ENCODE measurements at places on chromosomes 5 and 9.

GRCh38 chr5:174625591-174626350 is 98.6 kb upstream of the MSX2 start:
- no peak for DNase-seq
- H3K27ac ChIP-seq = no peak overlapping the region
- no peaks in the 10 kb centered on the region for H3K27me3 ChIP-seq
- no peak overlapping the region for H3K4me3 ChIP-seq
- no peaks in the 10 kb centered on the region for H3K36me3 ChIP-seq
- no peaks in the 10 kb centered on the region for H3K4me1 ChIP-seq

DNA sequence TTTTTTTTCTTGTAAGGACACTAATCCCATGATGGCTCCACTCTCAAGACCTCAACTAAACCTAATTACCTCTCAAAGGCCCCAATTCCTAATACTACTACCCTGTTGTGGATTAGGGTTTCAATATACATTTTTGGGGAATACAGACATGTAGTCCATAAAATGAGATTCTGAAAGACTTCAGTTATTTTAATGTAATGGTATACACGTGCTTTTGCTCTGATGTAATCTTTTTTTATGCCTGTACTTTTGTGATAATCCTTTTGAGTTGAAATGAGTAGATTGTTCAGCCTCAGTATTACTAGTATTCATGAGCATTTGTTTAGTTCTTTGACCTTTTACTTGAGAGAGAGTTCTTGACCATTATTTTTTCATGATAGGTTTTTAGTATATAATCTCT is 9.5 kb downstream of the CEP78 start:
- H3K4me3 ChIP-seq = no peak overlapping the region
- H3K4me1 ChIP-seq = peaks cover 11% of the 10 kb centered on the region
- no peak for DNase-seq

GRCh38 chr9:97534185-97534584 is 32.7 kb downstream of the TMOD1 start:
- H3K36me3 ChIP-seq = no peaks in the 10 kb centered on the region
- peaks cover 18% of the 10 kb centered on the region for H3K27me3 ChIP-seq
- no peak overlapping the region for H3K4me3 ChIP-seq

DNA sequence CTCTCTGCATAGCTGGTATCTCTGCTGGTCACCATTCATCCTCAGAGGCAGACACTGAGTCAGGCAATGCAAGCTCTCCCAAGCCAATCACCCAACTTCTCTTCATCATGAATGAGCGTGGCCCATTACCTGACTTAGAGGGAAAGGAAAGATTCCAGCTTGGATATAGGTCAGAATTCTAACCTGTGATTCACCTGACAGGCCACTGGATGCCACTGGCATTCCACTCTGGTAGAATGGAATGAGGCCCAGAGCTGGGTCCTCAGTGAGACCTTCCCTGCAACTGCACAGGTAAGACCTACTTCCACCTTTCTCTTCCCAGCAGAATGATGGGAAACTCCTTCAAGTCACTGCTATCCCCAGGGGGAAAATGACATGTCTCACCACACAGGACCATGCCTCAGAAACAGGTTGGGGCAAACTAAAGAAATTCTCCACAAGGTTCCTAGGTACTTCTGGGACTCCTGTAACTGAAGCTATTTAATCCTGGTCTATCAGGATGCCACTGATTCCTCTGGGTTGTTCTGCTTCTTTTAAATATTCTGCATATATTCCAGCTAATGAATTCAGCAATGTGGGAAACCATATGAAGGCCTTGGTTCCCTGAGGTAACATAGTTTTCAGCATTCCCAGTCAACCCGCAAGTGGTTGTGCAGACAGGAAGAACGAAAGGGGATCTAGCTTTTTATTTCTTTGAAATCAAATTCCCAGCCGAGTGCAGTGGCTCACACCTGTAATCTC is 62.0 kb downstream of the SUSD1 start:
- DNase-seq = no peak
- H3K4me1 ChIP-seq = no peaks in the 10 kb centered on the region
- no peaks in the 10 kb centered on the region for H3K27me3 ChIP-seq
- no peak overlapping the region for H3K4me3 ChIP-seq

DNA sequence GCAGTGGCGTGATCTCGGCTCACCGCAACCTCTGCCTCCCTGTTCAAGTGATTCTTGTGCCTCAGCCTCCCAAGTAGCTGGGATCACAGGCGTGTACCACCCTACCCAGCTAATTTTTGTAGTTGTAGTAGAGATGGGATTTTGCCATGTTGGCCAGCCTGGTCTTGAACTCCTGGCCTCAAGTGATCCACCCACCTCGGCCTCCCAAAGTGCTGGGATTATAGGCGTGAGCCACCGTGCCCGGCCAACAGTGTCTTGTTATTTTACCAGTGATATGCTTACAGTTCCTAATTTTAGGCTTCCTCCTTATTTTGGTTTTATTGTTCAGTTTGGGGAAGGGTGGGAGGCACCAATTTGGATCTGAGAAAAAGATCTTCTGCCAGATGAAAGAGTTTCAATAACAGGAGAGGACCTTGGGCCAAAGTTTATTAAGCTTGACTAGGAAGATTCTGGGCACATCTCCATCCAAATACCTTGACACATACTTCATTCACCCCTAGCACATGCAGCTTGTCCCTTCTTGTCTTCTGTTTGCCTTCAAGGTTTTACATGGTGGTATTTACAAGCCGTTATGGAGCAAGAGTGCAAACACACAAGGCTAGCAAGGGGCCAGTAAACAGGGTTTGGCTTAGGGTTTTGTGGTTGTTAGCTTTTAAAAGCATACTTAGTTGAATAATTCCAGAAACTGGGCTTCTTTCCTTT is 168.1 kb upstream of the DMRT1 start:
- DNase-seq = no peak
- H3K4me3 ChIP-seq = no peak overlapping the region
- peaks cover 4% of the 10 kb centered on the region for H3K36me3 ChIP-seq

GRCh38 chr5:157900644-157901043 is 41.7 kb upstream of the CLINT1 start:
- H3K4me1 ChIP-seq = no peaks in the 10 kb centered on the region
- no peak overlapping the region for H3K4me3 ChIP-seq
- H3K36me3 ChIP-seq = no peaks in the 10 kb centered on the region
- H3K27ac ChIP-seq = no peak overlapping the region
- H3K27me3 ChIP-seq = no peaks in the 10 kb centered on the region

GRCh38 chr5:111945535-111945934 is 188.5 kb upstream of the NREP start:
- no peak for DNase-seq
- no peak overlapping the region for H3K4me3 ChIP-seq
- H3K27me3 ChIP-seq = peaks cover 4% of the 10 kb centered on the region
- no peaks in the 10 kb centered on the region for H3K4me1 ChIP-seq
- no peak overlapping the region for H3K27ac ChIP-seq

- no peak for DNase-seq
- no peak overlapping the region for H3K4me3 ChIP-seq
- H3K27ac ChIP-seq = no peak overlapping the region
- no peaks in the 10 kb centered on the region for H3K36me3 ChIP-seq
- H3K4me1 ChIP-seq = no peaks in the 10 kb centered on the region
Measured at GRCh38 chr5:136420168-136420898, 55.0 kb upstream of the TRPC7 start.

- no peak overlapping the region for H3K27ac ChIP-seq
- peaks cover 9% of the 10 kb centered on the region for H3K4me1 ChIP-seq
- H3K27me3 ChIP-seq = peaks cover 31% of the 10 kb centered on the region
Measured at GRCh38 chr9:129696944-129697655, 31.7 kb downstream of the PRRX2 start.

- H3K36me3 ChIP-seq = no peaks in the 10 kb centered on the region
- no peaks in the 10 kb centered on the region for H3K4me1 ChIP-seq
- H3K27ac ChIP-seq = no peak overlapping the region
- no peaks in the 10 kb centered on the region for H3K27me3 ChIP-seq
- no peak overlapping the region for H3K4me3 ChIP-seq
- no peak for DNase-seq
Measured at GRCh38 chr9:95037789-95038521, 279.6 kb downstream of the FANCC start.

GRCh38 chr5:123119334-123119986 is 30.4 kb downstream of the PRDM6 start:
- H3K27ac ChIP-seq = no peak overlapping the region
- DNase-seq = no peak
- peaks cover 22% of the 10 kb centered on the region for H3K27me3 ChIP-seq
- no peak overlapping the region for H3K4me3 ChIP-seq
- no peaks in the 10 kb centered on the region for H3K36me3 ChIP-seq
- no peaks in the 10 kb centered on the region for H3K4me1 ChIP-seq

GRCh38 chr9:38649731-38650363 is 29.5 kb upstream of the ANKRD18A start:
- H3K27me3 ChIP-seq = no peaks in the 10 kb centered on the region
- H3K27ac ChIP-seq = no peak overlapping the region
- H3K4me1 ChIP-seq = no peaks in the 10 kb centered on the region
- H3K4me3 ChIP-seq = no peak overlapping the region
- H3K36me3 ChIP-seq = no peaks in the 10 kb centered on the region

DNA sequence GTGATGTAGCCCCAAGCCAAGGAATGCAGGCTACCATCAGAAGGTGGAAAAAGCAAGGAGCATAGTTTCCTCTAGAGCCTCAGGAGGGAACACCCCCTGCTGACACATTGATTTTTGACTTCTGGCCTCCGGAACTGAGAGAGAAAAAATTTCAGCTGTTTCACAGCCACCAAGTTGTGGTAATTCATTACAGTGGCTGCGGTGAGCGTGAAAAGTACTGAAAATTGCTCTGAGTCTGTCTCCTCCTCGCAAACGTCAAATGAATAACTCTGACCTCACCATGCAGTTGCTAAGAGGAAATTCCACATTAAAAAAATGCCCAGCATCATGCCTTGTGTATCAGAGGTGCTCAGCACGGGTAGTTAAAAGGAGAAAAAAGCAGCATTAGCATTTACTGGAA is 277.9 kb upstream of the MSX2 start:
- no peak for DNase-seq
- H3K27me3 ChIP-seq = no peaks in the 10 kb centered on the region
- no peak overlapping the region for H3K27ac ChIP-seq
- no peaks in the 10 kb centered on the region for H3K4me1 ChIP-seq
- H3K36me3 ChIP-seq = no peaks in the 10 kb centered on the region

DNA sequence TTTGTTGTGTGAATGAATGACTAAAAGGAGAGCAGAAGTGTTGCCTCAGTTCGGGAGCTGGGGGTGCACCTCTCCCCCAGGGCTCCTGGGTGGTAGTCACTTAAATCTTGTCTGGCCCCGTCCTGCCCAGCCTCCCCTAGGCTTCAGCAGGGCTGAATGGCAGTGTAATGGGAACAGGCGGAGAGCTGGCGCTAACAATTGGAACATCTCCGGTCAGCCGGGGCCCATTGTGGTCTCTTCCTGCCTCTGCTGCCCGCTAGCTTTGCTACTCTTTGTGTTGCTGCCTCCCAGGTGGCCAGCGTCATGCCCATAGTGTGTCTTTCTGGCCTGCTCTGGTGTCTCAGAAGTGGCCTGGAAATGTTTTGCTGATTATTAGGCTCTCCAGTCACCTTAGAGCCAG is 62.3 kb downstream of the RGS3 start:
- DNase-seq = no peak
- peaks cover 81% of the 10 kb centered on the region for H3K36me3 ChIP-seq
- H3K27ac ChIP-seq = peak overlapping the region; percentile 14
- no peak overlapping the region for H3K4me3 ChIP-seq

- no peak for DNase-seq
- H3K4me1 ChIP-seq = no peaks in the 10 kb centered on the region
- H3K36me3 ChIP-seq = peaks cover 7% of the 10 kb centered on the region
- no peaks in the 10 kb centered on the region for H3K27me3 ChIP-seq
- H3K27ac ChIP-seq = no peak overlapping the region
- H3K4me3 ChIP-seq = no peak overlapping the region
Measured at GRCh38 chr5:52884453-52884852, 96.7 kb downstream of the ITGA1 start.

DNA sequence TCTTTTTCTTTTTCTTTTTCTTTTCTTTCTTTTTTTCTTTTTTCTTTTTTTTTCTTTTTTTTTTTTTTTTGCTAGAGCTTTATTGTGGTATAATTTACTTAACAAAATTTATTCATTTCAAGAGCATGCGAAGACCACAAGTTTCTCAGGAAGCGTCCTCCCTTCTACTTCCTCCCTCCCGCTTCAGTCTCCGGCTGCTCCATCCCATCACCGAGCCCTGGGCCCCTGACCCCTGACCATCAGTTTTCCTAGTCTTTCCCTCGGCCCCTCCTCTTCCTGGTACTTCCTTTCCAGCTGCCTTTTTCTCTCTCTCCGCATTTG is 34.7 kb downstream of the C9orf152 start:
- H3K4me3 ChIP-seq = peak overlapping the region; percentile 4
- H3K27me3 ChIP-seq = no peaks in the 10 kb centered on the region
- DNase-seq = no peak
- peak overlapping the region; percentile 47 for H3K27ac ChIP-seq
- H3K4me1 ChIP-seq = peaks cover 14% of the 10 kb centered on the region
- H3K36me3 ChIP-seq = peaks cover 32% of the 10 kb centered on the region

- no peak for DNase-seq
- H3K36me3 ChIP-seq = no peaks in the 10 kb centered on the region
- no peak overlapping the region for H3K27ac ChIP-seq
- H3K27me3 ChIP-seq = peaks cover 28% of the 10 kb centered on the region
- no peaks in the 10 kb centered on the region for H3K4me1 ChIP-seq
Measured at GRCh38 chr5:132136906-132137305, 63.3 kb downstream of the CSF2 start.

- H3K27me3 ChIP-seq = no peaks in the 10 kb centered on the region
- no peak overlapping the region for H3K4me3 ChIP-seq
- H3K36me3 ChIP-seq = no peaks in the 10 kb centered on the region
- peak; percentile 73 for DNase-seq
Measured at GRCh38 chr5:132065351-132065937, 5.0 kb downstream of the IL3 start.

DNA sequence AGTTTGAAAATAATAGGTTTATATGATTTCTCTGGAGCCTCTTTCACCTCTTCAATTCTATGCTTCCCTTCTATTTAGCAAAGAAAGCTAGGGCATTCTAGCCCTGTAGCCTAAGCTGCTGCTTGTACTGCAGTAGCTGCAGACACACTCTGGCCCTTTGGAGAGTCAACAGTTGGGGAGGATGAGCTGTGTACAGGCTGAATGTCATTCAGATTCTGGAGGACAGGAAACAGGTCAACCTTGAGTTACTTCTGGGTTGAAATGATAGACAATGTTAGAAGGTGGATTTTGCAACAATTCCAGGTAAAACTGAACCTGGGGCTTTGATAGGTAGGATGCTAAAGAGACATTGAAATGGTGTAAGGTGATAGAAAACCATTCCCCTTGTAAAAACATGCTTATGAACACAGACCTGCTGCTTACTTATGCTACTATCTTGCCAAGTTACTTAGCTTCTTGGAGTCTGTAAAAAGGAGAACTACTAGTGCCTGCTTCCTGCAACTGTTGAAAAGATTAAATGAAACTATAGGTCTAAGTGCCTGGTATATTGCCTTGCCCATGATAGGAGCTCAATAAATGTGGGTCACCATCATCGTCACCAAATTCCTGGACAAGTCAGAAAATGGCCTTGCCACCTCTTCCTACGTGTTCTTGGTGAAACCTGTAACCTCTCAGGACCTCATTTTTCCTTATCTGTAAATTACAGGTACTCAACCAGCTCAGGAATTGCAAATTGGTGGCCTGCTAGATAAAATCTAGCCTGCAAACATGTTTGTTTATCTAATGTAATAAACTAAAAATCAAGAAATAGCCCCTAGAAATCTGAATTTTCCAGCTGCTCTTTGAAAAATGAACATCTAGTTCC is 83.7 kb downstream of the GALNT10 start:
- no peak overlapping the region for H3K27ac ChIP-seq
- no peak for DNase-seq
- H3K4me1 ChIP-seq = peaks cover 31% of the 10 kb centered on the region
- H3K27me3 ChIP-seq = no peaks in the 10 kb centered on the region
- no peak overlapping the region for H3K4me3 ChIP-seq

GRCh38 chr5:148425808-148426207 is 42.0 kb downstream of the FBXO38 start:
- H3K27ac ChIP-seq = no peak overlapping the region
- H3K4me3 ChIP-seq = no peak overlapping the region
- H3K36me3 ChIP-seq = peaks cover 62% of the 10 kb centered on the region
- H3K4me1 ChIP-seq = peaks cover 2% of the 10 kb centered on the region
- DNase-seq = no peak

Measured in activated CD8-positive, alpha-beta T cell treated with anti-CD3 and anti-CD28 coated beads, Interleukin-2, amount 10 ng/mL, durations not matched to agents 7 days and 5 days (primary cell).